ENCODE measurements at places on chromosomes 1 and 21. TPM values are rescaled to one million over a fixed set of nuclear protein-coding genes. Genes with fewer than 3 reads are reported as not detected.

OR2T2 gene
- total RNA-seq: not detected

SLFNL1 gene
- 0.49 TPM for total RNA-seq

PRKAA2 gene
- total RNA-seq: 29.5 TPM

BRDT gene
- not detected for total RNA-seq

FCGR2B gene
- total RNA-seq: 0.25 TPM

KCNT2 gene
- total RNA-seq: 26.6 TPM

NKAIN1 gene
- total RNA-seq: 27.0 TPM

GNG4 gene
- 46.7 TPM for total RNA-seq

IRF6 gene
- total RNA-seq: 0.25 TPM

REN gene
- total RNA-seq: not detected

SLC25A24 gene
- total RNA-seq: 24.8 TPM

CLDN17 gene
- total RNA-seq: not detected

PTGS2 gene
- total RNA-seq: 2.5 TPM

PWP2 gene
- 9.6 TPM for total RNA-seq

LRRC3 gene
- 5.7 TPM for total RNA-seq

MFAP2 gene
- total RNA-seq: 5.9 TPM

KTI12 gene
- 5.2 TPM for total RNA-seq

EXO1 gene
- total RNA-seq: 2.2 TPM

MIER1 gene
- 21.6 TPM for total RNA-seq

ARMH1 gene
- total RNA-seq: 3.2 TPM

ZNF683 gene
- total RNA-seq: not detected

KIF2C gene
- 2.2 TPM for total RNA-seq

ARHGAP30 gene
- 0.49 TPM for total RNA-seq

CRP gene
- not detected for total RNA-seq

PGLYRP4 gene
- total RNA-seq: not detected

CYP4A22 gene
- not detected for total RNA-seq

LEMD1 gene
- total RNA-seq: 5.4 TPM

ACTL8 gene
- not detected for total RNA-seq

TTC22 gene
- 0.49 TPM for total RNA-seq

LCE1E gene
- total RNA-seq: not detected

GJA5 gene
- 0.98 TPM for total RNA-seq

KCNJ15 gene
- not detected for total RNA-seq

MPZL1 gene
- total RNA-seq: 187 TPM
